Heart left ventricle (tissue), 16 donors: ENCODE measurements at places on chromosomes 13 and 19. TPM values are rescaled to one million over a fixed set of nuclear protein-coding genes. Genes with fewer than 3 reads are reported as not detected.

DNA sequence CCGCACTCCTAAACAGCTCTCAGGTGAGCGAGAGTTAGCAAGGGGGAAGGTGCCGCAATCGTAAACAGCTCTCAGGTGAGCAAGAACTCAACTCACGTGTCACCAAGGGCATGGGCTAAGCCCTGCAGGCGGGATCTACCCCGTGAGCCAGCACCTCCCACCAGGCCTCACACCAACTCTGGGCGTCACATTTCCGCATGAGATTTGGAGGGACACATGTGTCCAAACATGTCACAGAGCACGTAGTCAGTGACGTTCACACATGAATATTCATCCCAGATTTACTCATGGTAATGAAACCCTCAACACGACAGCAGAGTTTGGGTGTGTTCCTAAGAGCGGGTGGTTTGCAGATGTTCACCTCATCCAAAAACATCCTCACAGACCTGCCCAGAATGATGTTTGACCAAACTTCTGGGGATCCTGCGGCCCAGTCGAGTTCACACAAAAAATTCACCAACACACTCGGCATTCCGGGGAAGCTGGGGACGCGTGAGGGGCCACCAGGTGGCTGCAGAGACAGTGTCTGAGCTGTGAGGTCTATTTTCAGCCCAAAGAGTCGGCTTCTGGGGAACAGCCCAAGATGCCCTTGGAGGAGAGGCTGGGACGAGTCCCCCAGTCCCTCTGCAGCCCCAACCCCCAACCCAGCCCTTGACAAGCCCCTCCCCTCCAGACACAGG, 19.6 kb downstream of the C2CD4C start:
- DNase-seq = peak; percentile 12
- H3K27me3 ChIP-seq = peaks cover 3% of the 10 kb centered on the region
- no peak overlapping the region for H3K27ac ChIP-seq
- no peak overlapping the region for H3K4me3 ChIP-seq

DNA sequence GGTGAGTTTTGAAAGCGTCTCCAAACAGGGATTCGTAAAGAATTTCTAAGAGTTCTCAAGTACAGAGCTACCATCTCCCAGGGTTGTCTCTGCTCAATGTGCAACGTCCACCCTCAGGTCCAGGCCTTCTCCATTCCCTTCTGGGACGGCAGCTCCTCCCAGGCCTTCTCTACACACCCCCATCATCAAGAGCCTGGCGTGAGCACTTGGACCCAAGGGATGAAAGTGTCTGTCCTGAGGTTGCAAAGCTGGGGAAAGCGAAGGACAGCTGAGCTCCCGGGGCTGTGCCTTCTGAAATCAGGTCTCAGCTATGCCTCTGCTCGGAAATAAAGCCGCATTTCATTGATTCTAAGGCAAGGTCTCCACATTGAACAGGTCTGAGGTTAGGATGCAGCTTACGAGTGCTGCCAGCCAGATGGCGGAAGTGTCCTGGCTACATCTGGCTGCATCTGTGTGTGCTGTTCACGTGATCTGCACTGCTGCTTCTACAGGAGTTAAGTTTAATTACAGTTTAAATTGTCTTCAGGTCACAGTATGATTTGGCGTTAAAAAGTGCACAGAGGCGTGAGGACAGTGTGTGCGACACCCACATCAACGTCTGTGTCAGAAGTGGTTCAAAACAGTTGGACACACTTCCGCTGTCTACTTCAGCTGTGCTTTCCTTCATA, 27.0 kb upstream of the MIER2 start:
- H3K4me1 ChIP-seq = no peaks in the 10 kb centered on the region
- DNase-seq = no peak
- peaks cover 4% of the 10 kb centered on the region for H3K27me3 ChIP-seq
- H3K4me3 ChIP-seq = no peak overlapping the region
- H3K36me3 ChIP-seq = no peaks in the 10 kb centered on the region
- H3K27ac ChIP-seq = no peak overlapping the region

GRCh38 chr19:51830274-51830673, 35.3 kb downstream of the FPR3 start:
- DNase-seq = no peak
- H3K27ac ChIP-seq = no peak overlapping the region
- no peaks in the 10 kb centered on the region for H3K36me3 ChIP-seq

GRCh38 chr19:14775869-14776586, 2.3 kb downstream of the ADGRE2 start:
- DNase-seq = peak; percentile 72
- H3K36me3 ChIP-seq = no peaks in the 10 kb centered on the region
- H3K27me3 ChIP-seq = peaks cover 6% of the 10 kb centered on the region
- peak overlapping the region; percentile 66 for H3K27ac ChIP-seq
- H3K4me3 ChIP-seq = peak overlapping the region; percentile 46

DNA sequence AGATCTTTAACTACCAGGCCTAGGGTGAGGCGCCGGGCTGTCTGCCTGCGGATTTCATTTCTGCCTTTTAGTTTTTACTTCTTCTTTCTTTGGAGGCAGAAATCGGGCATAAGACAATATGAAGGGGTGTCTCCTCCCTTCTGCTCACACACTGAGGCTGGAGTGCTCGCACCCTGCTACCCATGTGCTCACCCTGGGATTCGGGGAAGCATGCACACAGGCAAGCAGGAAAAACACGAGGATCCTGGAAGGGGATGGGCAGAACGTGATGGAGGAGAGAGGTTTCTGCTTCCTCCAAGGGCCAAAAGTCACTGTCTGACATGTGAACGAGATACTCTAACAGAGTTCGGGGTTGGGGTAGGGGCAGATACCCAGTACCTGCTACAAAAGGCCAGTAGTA, 28.4 kb downstream of the ZNF823 start:
- H3K4me1 ChIP-seq = no peaks in the 10 kb centered on the region
- DNase-seq = no peak
- no peak overlapping the region for H3K27ac ChIP-seq
- H3K4me3 ChIP-seq = no peak overlapping the region
- no peaks in the 10 kb centered on the region for H3K27me3 ChIP-seq

DNA sequence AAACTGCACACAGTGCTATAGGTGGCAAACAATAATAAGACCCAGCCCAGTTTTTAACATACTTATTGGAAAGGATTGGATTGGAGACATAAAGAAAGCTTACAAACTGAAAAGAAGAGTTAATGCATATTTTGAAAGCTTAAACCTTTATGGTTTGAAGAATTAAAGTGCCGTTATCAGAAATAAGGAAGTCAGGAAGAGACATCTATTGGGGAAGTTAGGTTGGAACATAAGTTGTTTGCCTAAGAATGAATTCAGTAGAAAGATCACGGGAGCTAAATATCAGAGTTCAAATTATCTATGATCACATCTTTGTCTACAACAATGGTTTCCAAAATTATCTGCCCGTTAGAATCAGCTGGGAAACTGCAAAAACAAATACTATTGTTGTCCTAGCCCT, 767.9 kb downstream of the PCDH9 start:
- no peaks in the 10 kb centered on the region for H3K4me1 ChIP-seq
- H3K4me3 ChIP-seq = no peak overlapping the region
- H3K27ac ChIP-seq = no peak overlapping the region
- no peaks in the 10 kb centered on the region for H3K36me3 ChIP-seq
- H3K27me3 ChIP-seq = no peaks in the 10 kb centered on the region

GRCh38 chr19:55133639-55134444, 15.2 kb downstream of the TNNT1 start:
- peaks cover 20% of the 10 kb centered on the region for H3K36me3 ChIP-seq
- H3K4me3 ChIP-seq = no peak overlapping the region
- H3K27ac ChIP-seq = no peak overlapping the region
- DNase-seq = no peak

DNA sequence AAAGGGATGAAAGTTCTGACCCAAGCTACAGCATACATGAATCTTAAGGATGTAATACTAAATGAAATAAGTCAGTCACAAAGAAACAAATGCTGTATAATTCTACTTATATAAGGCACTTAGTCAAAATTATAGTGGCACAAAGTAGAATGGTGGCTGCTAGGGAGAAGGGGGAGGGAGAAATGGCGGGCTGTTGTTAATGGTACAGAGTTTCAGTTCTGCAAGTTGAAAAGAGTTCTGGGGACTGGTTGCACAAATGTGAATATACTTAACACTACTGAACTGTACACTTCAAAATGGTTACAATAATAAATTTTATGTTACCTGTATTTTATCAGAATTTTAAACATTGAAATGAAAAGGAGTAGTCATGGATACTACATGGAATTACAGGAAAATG, 48.9 kb upstream of the CLDN10 start:
- no peaks in the 10 kb centered on the region for H3K4me1 ChIP-seq
- DNase-seq = no peak
- no peaks in the 10 kb centered on the region for H3K36me3 ChIP-seq
- H3K27me3 ChIP-seq = no peaks in the 10 kb centered on the region

DNA sequence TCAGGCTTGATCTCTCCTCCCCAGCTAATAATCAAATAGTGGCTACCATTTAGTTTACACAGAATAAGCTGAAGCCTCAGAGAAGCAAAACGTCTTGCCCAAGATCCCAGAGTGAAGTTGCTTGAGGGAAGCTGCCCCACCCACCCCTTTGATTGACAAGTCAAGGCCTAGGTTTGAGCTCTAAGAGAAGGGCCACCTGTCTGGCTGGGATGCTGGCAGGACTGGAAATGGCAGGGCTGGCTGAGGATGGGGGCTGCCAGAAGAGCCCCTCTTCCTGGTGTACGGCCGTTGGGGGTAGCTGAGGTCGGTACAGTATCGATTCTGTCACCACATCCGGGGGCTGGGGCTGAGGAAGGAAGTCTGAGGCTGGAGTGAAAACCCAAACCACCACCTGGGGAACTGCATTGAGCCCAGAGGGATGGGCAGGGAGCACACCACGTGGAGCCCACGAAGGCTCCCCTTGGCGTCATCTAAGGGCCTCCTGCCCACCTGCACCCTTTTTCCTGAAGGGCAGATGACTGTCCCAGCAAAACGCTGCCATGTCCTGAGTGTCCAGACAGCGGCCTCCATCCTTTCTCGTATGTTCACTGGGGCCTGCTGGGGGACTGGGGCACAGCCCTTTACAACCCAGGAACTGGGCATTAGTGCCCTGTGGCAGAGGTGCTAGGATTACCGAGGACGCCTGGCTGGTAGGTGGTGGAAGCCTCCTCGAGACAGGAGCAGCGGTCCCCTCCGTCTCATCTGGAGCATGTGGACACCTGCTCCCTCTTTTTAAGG, 1.4 kb upstream of the PRKD2 start:
- H3K36me3 ChIP-seq = peaks cover 41% of the 10 kb centered on the region
- no peak overlapping the region for H3K4me3 ChIP-seq
- peak overlapping the region; percentile 86 for H3K27ac ChIP-seq
- H3K4me1 ChIP-seq = peaks cover 30% of the 10 kb centered on the region

GRCh38 chr19:38209671-38210457, 14.2 kb downstream of the DPF1 start:
- peaks cover 23% of the 10 kb centered on the region for H3K4me1 ChIP-seq
- DNase-seq = peak; percentile 76
- peaks cover 20% of the 10 kb centered on the region for H3K36me3 ChIP-seq
- peak overlapping the region; percentile 53 for H3K27ac ChIP-seq

GRCh38 chr19:56840451-56841192, at the start of the genes PEG3 and ZIM2:
Gene PEG3, minus strand, starts transcription at chr19:56840726. Its CDS starts 16,071 bp downstream, at chr19:56824655.
Gene ZIM2, minus strand, starts transcription at chr19:56840726. Its CDS starts 16,449 bp downstream, at chr19:56824277.
- peak; percentile 84 for DNase-seq
- H3K4me1 ChIP-seq = peaks cover 2% of the 10 kb centered on the region
- no peaks in the 10 kb centered on the region for H3K36me3 ChIP-seq
- H3K4me3 ChIP-seq = peak within 1 kb of the TSS; percentile 50
- no peaks in the 10 kb centered on the region for H3K27me3 ChIP-seq
- H3K27ac ChIP-seq = peak within 1 kb of the TSS; percentile 76

GRCh38 chr13:29457299-29457698, 138.2 kb downstream of the SLC7A1 start:
- peaks cover 9% of the 10 kb centered on the region for H3K4me1 ChIP-seq
- H3K27me3 ChIP-seq = no peaks in the 10 kb centered on the region
- DNase-seq = no peak
- H3K36me3 ChIP-seq = no peaks in the 10 kb centered on the region
- H3K27ac ChIP-seq = peak overlapping the region; percentile 27
- no peak overlapping the region for H3K4me3 ChIP-seq

DNA sequence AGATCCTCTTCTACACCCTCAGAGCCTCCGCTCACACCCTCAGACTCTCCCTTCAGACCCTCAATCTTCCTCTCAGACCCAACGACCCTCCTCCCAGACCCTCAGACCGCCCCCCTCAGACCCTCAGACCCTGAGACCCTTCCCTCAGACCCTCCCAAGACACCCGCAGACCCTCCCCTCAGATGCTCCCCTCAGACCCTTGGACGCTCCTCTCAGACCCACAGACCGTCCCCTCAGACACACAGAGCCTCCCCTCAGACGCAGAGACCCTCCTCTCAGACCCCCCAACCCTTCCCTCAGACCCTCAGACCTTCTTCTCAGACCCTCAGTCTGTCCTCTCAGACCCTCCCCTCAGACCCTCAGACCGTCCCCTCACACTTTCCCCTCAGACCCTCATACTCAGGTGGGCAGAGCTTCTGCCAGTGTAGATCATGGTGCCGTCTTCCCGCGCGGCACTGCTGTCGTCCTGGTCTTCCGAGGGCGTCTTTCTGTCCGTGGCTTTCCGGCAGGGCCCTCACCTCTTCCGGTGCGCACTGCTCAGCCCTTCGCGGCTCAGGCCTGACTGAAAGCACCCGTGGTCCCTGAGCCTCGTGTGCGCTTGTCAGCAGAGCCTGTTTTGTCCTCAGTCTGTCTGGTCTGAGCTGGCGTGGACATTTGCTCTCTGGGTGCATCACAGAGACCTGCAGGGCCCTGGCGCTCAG, 18.9 kb upstream of the TFDP1 start:
- H3K4me3 ChIP-seq = no peak overlapping the region
- DNase-seq = no peak
- no peaks in the 10 kb centered on the region for H3K27me3 ChIP-seq
- no peaks in the 10 kb centered on the region for H3K36me3 ChIP-seq
- H3K27ac ChIP-seq = no peak overlapping the region

- peaks cover 97% of the 10 kb centered on the region for H3K4me1 ChIP-seq
- H3K27ac ChIP-seq = peak overlapping the region; percentile 94
- H3K27me3 ChIP-seq = no peaks in the 10 kb centered on the region
- no peak overlapping the region for H3K4me3 ChIP-seq
Observed at GRCh38 chr19:38673030-38673429, 25.6 kb downstream of the ACTN4 start.

- no peaks in the 10 kb centered on the region for H3K27me3 ChIP-seq
- H3K4me1 ChIP-seq = no peaks in the 10 kb centered on the region
- H3K36me3 ChIP-seq = no peaks in the 10 kb centered on the region
- no peak overlapping the region for H3K27ac ChIP-seq
- H3K4me3 ChIP-seq = no peak overlapping the region
- no peak for DNase-seq
Observed at GRCh38 chr13:75495938-75496337, 14.0 kb upstream of the TBC1D4 start.

GRCh38 chr13:40272776-40273139, 393.7 kb downstream of the FOXO1 start:
- H3K4me3 ChIP-seq = no peak overlapping the region
- no peaks in the 10 kb centered on the region for H3K27me3 ChIP-seq
- DNase-seq = no peak
- peaks cover 18% of the 10 kb centered on the region for H3K4me1 ChIP-seq

GRCh38 chr13:101570410-101570809, 117.9 kb downstream of the ITGBL1 start:
- H3K27me3 ChIP-seq = no peaks in the 10 kb centered on the region
- no peaks in the 10 kb centered on the region for H3K4me1 ChIP-seq
- no peak for DNase-seq
- H3K27ac ChIP-seq = no peak overlapping the region
- H3K4me3 ChIP-seq = no peak overlapping the region

The SHANK1 gene
- total RNA-seq = 0.28 TPM

The CEACAM16 gene
- not detected for total RNA-seq

The MIR17HG gene
- 0.69 TPM for total RNA-seq

The GIPC3 gene
- 1.9 TPM for total RNA-seq

The CHMP2A gene
- 155 TPM for total RNA-seq

The IFI30 gene
- 9.6 TPM for total RNA-seq

The DIRAS1 gene
- 77.4 TPM for total RNA-seq

The COPE gene
- total RNA-seq = 113 TPM

The NANOS3 gene
- 1.3 TPM for total RNA-seq

The EXOC3L2 gene
- total RNA-seq = 0.50 TPM
